Activated T-cell treated with anti-CD3 and anti-CD28 coated beads, Interleukin-2, amount 50 U/mL, for 48 hours (primary cell): ENCODE measurements at places on chromosomes 7 and 10.

GRCh38 chr7:94998266-94999068, 91.1 kb downstream of the PPP1R9A start:
- no peak for DNase-seq

DNA sequence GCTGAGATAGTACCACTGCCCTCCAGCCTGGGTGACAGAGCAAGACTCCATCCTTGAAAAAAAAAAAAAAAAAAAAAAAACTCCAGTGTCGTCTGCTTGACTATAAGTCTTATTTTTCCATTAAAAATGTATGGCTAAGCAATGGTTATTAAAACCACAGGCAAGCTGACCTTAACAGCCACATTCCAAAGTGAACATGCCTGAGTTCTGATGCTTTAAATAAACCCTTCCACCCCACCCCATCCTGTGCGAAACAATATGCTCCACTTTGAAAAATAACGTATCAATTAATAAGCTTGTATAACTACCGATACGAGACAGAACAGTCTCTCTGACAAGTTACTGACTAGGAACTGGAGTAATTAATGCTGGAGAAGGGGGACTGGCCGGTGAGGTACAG, 63.7 kb downstream of the LARP4B start:
- DNase-seq = no peak

GRCh38 chr7:105205592-105206237, 183.0 kb downstream of the SRPK2 start:
- DNase-seq = peak; percentile 55

- DNase-seq = no peak
These were observed 248.1 kb downstream of the PLXNA4 start for GRCh38 chr7:132328047-132328620.

DNA sequence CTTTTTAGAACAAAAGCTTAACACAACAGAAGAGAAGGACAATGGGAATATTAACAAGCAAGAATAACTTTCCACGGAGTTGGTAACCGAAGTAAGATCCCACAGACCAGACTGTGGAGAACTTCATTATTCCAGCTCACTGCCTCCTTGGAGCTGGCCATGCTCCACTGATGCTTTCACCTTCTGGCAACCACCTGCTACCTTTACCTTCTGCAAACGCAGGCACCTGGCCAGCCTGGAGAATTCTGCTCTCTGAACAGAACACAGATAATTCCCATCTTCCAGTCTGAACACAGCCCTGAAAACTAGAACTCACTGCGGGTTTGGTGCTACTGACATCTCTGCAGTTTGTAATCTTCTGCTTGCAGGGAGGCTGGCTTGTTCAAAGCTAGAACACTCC, 66.5 kb downstream of the JAZF1 start:
- DNase-seq = no peak

DNA sequence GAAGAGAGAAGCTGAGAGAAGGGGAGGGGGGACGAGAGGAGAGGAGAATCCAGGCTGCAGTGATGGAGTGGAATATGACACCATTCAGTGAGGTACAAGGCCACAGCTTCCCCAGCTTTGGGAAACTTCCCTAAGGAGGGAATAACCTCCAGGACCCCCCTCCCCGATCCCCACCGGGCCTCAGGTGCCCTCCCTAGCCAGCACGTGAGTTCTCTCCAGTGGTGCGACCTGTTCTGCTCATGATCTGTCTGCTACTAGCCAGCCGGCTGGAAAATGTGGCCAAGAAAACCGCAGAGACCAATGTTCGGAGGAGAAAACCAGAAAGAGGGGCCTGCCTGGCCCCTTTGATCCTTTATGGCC, 39.9 kb upstream of the AGK start:
- DNase-seq = peak; percentile 20

DNA sequence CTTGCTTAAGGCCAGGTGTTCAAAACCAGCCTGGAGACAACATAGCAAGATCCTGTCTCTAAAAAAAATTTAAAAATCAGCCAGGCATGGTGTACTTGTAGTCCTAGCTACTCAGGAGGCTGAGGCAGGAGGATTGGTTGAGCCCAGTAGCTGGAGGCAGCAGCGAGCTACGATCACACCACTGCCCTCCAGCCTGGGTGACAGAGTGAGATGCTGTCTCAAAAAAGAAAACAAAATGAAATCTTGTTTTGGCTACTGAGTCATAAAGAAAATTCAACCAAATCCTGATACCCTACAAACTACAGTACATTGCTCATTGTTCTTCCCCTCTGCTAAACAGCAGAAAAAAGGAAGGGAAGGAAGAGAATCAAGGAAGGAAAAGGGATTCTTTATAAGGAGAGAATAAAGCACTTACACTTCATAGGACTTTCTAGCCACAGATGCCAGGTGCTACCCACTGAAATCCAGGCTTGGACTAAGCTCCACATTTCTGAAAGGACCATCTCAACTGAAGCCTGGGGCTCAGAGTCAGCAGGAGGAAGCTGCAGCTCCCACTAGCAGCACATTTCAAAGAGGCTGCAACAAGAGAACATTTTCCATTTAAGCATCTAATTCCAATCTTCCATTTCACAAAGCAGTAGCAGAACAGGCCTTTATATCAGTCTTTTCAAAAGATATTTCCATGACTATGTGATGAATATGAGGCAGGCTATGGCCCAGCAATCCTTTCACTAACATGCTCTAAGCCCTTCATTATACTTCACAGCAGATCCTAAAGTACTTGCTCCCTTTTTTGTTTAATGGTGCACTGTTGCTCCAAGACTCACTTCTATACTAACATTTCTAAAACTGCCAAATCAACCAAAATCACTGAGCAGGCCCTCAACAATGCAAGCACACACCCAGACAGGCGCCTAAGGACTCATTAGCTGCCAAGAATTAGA, 13.5 kb downstream of the TNPO3 start:
- DNase-seq = no peak

DNA sequence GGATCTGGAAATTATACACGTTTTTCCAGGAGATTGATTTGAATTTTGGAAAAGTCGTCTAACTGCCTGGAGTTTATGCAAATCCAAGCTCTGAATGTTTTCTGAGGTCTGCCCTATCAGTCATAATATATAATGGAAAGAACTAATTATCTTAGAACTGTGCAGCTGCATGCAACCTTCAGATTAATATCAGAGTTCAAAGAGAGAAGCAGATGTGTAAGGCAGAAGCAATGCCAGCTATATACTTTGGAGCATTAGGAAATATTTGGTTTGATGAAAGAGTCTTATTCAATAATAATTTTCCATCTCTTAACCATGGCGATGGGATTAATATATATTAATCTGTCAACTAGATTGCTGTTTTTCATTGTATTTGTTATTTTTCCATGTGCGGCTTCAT, 500.9 kb downstream of the NEBL start:
- DNase-seq = no peak

DNA sequence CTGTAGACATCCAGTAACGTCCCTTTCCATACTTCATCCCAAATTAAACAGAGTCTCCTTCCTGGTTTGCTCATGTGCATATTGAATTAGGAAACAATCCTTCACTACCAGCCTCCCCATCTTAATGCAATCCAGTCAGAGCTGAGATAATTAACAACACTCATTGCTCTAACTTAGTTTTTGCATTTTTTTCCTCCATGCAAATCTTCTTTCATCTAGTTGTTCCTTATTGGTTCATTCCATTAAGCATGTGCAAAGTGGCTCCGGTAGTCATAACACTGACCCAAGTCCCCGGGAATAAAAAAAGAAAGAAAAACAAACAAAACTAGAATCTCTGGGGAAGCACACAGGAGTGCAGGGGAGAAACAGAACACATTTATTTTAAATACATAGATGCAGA, 1176.1 kb downstream of the GATA3 start:
- DNase-seq = no peak

DNA sequence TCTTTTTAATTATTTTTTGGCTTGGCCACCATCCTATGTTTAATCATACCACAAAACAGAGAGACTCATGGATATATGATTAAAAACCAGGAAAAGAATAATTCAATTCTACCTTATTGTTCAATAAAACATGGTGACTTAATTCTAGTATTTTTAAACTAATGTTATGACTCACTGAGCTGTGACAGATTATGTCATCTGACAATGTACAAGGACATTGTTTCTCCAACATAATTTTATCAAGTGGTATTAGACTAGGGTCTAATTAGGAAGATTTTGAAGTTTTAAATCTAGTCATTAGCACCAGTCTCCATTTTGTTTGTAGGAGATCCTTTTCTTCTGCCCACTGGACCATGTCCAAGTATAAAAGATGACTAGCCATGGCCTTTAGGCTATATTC, 199.3 kb upstream of the MDFIC start:
- no peak for DNase-seq

GRCh38 chr7:29365423-29365822, 170.8 kb downstream of the CHN2 start:
- no peak for DNase-seq

GRCh38 chr10:111338805-111339204, 262.0 kb downstream of the ADRA2A start:
- DNase-seq = no peak

GRCh38 chr10:5630112-5630436, 36.3 kb downstream of the ASB13 start:
- no peak for DNase-seq

DNA sequence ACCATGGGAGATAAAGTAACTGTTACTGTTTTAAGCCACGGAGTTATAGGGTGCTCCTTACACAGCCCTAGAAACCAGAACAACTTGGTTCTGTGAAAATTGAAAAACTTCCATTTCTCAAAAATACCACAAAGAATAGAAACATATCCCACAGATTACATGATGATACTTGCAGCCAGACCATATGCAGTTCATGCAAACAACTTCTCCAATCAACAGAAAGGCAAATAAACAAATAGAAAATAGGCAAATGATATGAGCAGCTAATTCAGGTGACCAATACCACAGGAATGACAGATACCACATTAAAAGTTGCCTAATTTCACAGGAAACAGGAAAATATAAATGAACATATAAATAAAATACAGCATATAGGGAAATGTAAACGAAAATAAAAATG, 297.5 kb downstream of the HTR7 start:
- no peak for DNase-seq

- no peak for DNase-seq
These were observed 275.5 kb downstream of the PLXNA4 start for GRCh38 chr7:132300599-132301277.

DNA sequence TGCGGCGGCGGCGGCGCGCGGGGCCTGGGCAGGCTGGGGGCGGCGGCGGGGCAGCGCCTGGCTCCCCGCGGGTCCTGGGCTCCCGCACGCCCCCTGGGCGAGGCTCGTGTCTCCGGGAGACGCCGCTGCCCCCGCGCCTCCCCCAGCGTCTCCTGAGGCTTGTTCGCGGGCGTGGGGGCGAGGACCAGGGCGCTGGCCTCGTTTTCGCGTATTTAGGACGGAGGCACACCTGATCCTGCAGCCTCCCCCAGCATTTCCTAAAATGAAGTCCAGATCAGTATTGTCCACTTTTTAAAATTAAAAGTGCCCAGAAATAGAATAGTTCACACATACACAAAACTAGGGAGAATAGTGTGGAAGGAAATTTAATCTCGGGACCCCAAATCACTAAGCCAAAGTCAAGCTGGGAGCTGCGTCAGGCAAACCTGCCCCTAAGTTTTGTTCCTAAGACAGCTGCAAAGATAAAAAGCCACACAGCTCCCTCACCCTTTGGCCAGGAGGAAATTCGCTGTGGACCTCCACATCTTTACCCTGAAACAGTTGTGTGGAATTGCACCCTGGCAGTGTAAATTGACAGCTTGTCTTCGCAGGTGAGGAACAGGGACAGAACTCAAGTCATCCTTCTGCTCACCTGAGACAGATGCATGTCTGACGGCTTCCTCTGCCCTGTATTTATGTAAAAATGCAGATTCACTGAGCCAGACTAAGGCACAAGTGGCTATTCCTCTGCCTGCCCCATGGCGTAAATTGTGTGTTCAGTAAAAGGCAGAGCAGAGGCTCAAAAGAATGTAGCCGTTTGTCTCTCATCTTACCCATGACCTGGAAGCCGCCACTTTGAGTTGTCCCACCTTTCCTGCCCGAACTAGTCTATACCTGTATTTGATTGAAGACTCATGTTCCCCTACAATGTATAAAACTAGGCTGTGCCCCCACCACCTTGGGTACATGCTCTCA, 740 bp downstream of the GALNT11 start:
- DNase-seq = peak; percentile 25

- DNase-seq = no peak
These were observed 7.8 kb downstream of the ACTA2 start for GRCh38 chr10:88944813-88945212.

DNA sequence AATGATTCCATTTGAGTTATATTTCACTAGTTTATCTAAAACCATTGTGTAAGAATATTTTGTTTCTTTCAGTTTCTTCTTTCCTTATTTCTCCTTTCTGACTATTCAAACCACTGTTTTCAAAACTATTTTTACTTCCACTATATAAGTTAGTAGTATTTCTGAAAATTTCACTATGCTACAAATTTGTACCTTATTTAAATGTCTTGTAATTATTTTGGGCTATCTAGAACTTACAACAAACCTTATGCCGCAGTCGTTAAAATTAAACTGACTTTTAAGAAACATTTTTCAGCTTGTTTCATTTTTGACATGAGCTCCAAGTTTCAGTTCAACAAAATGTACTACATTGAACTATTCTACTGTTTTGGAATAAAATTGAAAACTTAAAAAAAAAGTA, 1.8 kb downstream of the TFEC start:
- DNase-seq = no peak
